ENCODE measurements at places on chromosomes 7 and 10. TPM values are rescaled to one million over a fixed set of nuclear protein-coding genes. Genes with fewer than 3 reads are reported as not detected.

The SDHAF3 gene
- total RNA-seq = 20.8 TPM

The LDB1 gene
- 115 TPM for total RNA-seq

The SPAM1 gene
- not detected for total RNA-seq

GRCh38 chr7:151869455-151869854 lies 7.5 kb downstream of the PRKAG2 start:
- H3K27me3 ChIP-seq = no peaks in the 10 kb centered on the region
- no peak for DNase-seq
- H3K4me1 ChIP-seq = no peaks in the 10 kb centered on the region
- H3K27ac ChIP-seq = no peak overlapping the region
- no peaks in the 10 kb centered on the region for H3K36me3 ChIP-seq

GRCh38 chr7:16803881-16804673 lies 722 bp downstream of the AGR2 start:
- H3K27me3 ChIP-seq = peaks cover 14% of the 10 kb centered on the region
- H3K4me1 ChIP-seq = no peaks in the 10 kb centered on the region
- H3K27ac ChIP-seq = no peak overlapping the region
- H3K36me3 ChIP-seq = no peaks in the 10 kb centered on the region

DNA sequence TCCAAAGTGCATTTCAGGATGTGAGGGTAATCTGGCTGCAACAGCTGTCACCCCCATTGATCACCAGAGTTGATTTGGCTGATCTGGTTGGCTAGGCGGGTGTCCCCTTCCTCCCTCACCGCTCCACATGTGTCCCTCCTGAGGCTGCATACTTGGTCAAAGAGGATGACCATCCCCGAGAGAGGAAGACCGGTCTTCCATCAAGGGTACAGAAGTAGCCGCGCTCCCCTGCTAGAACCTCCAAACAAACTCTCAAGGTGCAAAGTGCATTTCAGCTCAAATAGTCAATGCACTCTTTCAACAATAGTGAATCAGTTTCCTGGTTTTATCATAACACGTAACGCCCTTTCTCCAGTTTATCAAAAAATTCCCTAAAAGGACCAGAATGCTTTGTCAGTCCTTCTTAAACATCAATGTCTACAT lies 44.6 kb downstream of the CARD11 start:
- DNase-seq = peak; percentile 2
- H3K4me1 ChIP-seq = peaks cover 3% of the 10 kb centered on the region
- H3K27ac ChIP-seq = no peak overlapping the region
- H3K36me3 ChIP-seq = peaks cover 79% of the 10 kb centered on the region

DNA sequence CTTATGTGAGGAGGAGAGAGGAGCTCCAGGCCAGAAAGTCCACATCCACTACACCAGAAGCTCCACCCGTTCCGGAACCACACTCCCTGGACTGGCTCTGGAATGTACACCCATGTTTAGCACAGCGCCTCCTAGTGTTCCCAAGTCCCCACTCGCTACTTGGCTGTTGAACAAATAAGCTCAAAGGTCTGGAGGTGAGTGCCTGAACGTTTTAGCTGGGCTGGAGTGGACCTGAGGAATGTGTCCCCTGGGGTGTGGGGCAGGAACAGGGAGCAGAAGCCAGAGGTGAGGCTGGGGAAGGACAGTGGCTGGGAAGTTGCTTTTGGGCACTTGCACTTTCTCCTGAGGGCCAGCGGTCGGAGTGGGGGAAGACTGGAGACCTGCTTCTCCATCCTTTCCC lies 164.1 kb upstream of the CDCA7L start:
- no peak overlapping the region for H3K4me3 ChIP-seq
- H3K27ac ChIP-seq = no peak overlapping the region
- peaks cover 5% of the 10 kb centered on the region for H3K27me3 ChIP-seq

DNA sequence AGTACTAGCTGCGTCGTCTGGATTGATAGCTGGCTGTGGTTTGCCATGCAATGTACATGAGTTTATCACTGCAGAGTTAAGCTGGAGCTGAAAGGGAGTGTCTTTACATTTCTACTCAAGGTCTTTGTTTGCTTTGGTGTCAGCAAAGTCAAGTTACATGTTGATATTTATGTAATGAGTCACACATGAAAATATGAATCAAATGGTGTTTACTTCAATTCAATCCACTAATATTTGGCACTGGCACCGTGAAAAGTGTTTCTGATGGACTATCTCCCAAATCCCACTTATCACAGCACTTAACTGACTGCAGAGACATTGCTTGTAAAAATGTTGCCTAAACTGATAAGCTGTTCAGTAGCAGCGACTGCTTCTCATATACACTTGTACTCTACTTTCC lies 395.9 kb downstream of the TFEC start:
- no peaks in the 10 kb centered on the region for H3K27me3 ChIP-seq
- H3K36me3 ChIP-seq = no peaks in the 10 kb centered on the region
- no peak overlapping the region for H3K4me3 ChIP-seq
- H3K27ac ChIP-seq = no peak overlapping the region
- no peak for DNase-seq

DNA sequence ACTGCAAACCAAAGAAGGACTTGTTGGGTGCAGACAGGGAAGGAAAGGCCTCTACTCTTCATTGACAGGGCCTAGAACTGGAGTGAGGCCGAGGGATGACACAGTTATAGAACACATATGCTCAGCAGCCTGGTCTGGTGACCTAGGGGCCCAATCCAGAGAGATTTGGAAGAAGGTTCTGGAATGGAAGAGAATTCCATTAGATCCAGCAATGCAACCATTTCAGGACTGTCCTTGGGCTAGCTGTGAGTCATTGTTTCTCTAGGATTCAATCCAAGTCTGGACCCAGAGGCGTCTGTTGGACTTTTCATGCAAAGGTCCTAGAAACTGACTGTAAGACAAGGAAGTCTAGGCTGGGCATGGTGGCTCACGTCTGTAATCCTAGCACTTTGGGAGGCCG lies 59.2 kb downstream of the WIPF3 start:
- H3K4me3 ChIP-seq = no peak overlapping the region
- no peaks in the 10 kb centered on the region for H3K36me3 ChIP-seq
- H3K4me1 ChIP-seq = no peaks in the 10 kb centered on the region
- no peak for DNase-seq
